ENCODE measurements at places on chromosomes 12 and 14.

DNA sequence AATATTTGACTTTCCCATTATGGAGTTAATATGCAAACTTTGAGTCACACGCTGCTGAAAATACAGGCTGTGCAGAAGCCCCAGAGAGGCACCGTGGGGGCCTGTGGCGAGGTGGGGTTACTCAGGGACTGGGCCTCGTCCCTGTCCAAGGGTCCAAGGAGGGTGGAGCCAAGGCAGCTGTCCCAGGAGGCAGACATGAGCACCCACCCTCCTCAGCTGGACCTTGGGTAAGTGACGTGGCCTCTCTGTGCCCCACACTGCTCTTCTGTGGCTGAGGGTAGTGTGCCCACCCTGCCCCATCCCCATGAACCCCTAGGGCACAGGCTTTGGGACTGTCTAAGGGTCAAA, 39.4 kb downstream of the FAM222A start:
- no peak for DNase-seq

DNA sequence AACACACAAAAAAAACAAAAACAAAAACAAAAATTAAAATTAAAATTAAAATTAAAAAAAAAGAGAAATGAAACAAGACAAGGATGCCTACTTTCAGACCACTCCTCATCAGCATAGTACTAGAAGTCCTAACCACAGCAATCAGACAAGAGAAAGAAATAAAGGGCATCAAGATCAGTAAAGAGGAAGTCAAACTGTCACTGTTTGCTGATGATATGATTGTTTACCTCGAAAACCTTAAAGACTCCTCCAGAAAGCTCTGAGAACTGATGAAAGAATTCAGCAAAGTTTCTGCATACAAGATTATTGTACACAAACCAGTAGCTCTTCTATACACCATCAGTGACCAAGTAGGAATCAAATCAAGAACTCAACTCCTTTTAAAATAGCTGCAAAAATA, 29.2 kb downstream of the ALG10 start:
- no peak for DNase-seq

- DNase-seq = no peak
Measured at GRCh38 chr12:65590318-65590717, 234.0 kb upstream of the HMGA2 start.

GRCh38 chr14:38210587-38211216, 3.0 kb downstream of the SSTR1 start:
- no peak for DNase-seq

DNA sequence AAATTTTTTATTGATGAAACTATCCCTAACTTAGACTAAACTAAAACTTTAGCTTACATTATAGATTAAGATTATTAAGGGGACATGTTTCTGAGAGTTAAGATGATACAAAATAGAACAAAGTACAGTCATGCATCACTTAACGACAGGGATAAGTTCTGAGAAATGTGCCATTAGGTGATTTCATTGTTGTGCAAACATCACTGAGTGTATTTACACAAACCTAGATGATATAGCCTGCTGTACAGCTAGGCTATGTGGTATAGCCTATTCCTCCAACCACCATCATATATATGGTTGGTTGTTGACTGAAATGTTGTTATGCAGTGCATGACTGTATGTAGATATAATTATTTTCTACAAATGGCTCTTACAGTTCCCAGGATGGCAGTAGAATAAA, 46.5 kb downstream of the ATP6V1D start:
- DNase-seq = no peak

- DNase-seq = peak; percentile 53
Measured at GRCh38 chr12:121364683-121365121, 12.5 kb upstream of the ANAPC5 start.

DNA sequence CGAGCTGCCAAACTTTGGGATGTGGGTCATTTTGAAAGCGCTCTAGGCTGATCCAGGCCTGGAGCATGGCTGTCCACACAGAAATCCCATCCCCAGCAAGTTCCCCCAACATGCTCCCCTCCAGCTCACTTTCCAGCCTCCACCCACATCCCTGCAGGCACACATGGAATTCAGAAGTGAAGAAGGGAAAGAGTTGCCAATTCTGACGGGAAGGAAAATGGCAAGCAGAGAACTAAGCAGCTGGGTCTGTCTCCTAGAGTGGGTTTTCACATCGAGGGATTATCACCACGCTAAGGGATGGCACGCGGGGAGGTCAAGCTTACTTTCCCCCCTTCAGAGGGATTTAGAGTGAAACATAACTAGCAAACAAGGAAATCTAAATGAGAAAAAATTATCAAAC, 142.3 kb downstream of the RIMBP2 start:
- DNase-seq = no peak

DNA sequence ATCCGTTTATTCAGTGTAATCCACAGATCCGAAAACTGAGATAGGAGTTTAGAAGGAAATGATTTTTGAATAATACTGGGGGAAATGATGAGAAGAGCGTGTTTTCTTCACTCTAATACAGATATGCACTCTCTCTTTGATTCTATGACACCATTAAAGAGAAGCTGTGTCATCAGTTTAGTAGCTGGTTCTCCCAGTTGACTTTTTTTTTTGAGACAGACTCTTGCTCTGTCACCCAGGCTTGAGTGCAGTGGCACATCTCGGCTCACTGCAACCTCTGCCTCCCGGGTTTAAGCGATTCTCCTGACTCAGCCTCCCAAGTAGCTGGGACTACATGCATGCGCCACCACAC, 48.4 kb upstream of the EML1 start:
- no peak for DNase-seq

DNA sequence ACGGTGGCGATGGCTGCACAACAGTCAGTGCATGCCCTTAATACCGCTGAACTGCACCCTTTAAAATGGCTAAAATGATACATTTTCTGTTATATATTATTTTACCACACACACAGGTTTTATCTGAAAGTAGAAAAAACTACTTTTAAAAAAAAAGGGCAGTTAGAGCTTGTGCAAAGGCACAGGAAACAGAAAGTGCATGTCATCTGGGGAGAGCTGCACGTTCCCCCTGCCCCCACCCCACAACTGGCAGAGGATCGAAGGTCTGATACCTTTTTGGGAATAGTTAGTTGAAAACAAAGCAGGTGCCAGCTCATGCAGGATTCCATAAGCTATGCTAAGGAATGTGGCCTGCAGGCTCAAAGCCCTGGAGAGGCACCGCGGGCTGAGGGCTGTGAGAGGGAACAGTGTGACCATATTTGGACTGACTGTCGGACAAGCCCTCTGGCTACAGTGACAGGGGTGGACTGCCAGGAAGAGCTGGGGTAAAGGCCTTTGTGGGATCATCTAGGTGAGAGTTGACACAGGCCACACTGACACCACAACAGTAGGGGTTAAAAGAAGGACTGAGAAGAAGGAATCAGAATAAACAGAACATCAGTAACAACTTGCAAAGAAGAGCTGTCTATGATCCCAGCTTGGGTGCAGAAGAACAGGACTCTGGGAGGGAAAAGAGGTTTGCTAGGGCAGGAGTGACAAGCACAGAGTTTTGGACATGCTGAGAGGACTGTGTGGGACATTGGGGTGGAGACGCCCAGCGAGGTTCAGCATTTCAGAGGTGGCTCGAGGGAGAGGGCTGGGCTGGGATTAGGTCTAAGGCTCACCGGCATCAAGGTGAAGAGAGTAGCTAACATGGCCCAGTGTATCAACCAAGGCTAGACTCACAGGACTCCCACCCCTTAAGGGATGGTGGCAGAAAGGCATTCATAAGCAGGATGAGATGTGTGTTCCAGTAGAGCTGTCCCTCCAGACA, 54.6 kb downstream of the ACTN1 start:
- no peak for DNase-seq

DNA sequence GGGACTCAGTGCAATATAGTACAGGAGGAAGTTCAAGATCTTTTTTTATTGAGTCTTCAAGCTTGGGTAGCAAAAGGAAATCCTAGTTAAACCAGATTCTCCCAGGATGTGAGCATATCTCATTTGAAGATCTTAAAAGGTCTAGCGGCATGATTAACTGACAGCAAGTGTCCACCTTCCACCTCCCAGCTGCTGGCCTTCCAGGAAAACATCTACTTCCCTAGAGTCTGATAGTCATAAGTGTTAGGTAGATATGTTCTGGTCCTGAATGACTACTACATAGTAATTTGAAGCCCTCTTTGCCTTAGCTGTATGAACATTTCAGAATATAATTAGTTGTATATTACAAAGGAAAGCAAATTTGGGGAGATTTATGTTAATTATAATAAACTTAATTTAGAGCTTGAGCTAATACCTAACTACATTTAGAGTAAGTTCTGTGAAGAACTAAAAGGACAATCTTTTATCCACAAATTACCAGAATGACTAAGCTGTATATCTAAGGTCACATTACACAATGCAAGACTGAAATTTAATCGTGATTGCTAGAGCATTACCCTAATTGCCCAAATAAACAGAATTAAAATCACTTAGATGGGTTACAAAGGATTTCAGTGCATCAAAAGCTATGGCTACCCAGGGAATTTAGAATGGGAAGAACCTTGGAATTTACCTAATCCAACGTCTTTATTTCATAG, 9.9 kb downstream of the LGR5 start:
- no peak for DNase-seq

DNA sequence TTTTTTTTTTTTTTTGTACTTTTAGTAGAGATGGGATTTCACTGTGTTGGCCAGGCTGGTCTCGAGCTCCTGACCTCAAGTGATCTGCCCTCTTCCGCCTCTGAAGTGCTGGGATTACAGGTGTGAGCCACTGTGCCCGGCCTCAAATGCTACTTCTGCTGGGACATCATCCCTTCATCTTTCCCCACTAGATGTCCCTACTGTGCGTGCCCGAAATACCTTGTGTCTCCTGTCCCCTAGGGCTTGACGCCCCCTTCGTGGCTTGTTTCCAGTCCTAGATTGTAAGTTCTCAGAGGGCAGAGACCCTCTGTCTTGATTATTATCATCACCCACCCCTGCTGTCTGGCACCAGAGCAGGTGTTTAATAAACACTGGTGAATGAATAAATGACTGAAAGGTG, 14.9 kb downstream of the CCDC63 start:
- DNase-seq = no peak

- DNase-seq = no peak
Measured at GRCh38 chr12:64232196-64232595, 10.1 kb upstream of the KICS2 start.

DNA sequence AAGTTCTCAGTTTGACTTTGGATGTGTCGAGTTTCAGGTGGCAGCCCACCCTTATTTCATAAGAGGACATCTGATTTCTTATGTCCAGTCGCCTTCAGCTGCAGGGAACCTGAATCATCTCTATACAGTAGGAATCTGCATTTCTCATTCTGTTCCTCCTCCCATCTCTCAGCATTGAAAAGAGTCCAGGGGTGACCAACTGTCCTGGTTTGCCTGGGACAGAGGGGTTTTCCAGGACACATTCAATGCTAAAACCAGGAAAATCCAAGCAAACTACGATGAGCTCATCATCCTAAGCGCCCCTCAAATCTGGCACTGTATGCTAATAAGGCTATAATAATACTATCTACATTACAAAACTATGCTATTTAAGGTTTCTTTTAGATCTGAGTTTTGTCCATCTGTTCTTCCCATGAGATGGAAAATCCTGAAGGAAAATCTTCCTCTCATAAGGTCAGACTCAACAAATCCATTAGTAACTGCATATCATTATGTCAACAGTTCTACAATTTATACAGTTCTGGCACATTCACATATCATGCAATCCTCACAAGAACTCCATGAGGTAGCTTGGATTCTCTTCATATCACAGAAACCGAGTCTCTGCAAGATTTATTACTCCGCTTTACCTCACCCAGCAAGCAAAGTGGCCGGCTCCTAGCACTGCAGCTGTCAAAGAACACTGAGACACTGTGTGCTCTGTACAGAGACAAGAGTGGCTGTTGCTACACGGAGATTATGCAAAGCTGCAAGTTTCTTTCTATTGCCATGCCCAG, 15.6 kb upstream of the CALM1 start:
- no peak for DNase-seq

- peak; percentile 87 for DNase-seq
Measured at GRCh38 chr12:12786706-12787601, 1.5 kb downstream of the APOLD1 start.

GRCh38 chr14:20848955-20849570, 42.1 kb upstream of the RNASE3 start:
- DNase-seq = no peak

DNA sequence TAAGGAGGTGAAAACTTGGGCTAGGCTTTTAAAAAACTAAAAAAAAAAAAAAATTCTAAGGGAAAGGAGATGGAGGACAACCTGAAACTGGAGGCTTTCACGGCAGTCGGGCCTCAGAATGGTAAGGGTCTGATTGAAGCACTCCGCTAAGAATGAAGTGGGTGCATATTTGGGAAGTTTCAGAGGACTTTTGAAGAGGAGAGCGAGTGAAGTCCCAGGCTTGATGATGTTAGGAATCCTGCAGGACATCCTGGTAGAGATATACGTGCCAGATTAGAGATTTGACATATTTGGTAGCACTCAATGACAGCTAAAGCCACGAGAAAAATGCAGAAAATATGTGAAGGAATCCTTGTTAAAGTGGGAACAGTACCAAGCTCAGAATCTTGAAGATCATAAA, 186.2 kb downstream of the SNAPC1 start:
- DNase-seq = no peak

DNA sequence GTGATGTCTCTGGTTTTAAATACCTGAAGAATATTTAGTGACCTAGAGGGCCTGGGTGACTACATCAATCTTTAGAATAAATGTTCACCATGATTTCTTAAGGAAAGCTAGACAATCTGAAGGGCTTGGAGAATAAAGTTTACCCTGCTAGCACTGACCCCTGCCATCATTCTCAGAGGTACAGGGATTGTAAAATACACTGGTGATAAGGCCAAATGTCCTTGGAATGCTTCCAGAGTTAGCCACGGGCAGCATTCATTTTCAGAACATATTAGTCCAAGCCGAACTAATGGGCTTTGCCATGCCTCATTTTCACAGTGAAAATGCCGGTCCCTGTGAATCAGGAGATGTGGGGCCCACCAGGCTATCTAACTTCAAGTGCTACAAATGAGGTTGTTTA, 1381.7 kb upstream of the SEL1L start:
- DNase-seq = no peak

DNA sequence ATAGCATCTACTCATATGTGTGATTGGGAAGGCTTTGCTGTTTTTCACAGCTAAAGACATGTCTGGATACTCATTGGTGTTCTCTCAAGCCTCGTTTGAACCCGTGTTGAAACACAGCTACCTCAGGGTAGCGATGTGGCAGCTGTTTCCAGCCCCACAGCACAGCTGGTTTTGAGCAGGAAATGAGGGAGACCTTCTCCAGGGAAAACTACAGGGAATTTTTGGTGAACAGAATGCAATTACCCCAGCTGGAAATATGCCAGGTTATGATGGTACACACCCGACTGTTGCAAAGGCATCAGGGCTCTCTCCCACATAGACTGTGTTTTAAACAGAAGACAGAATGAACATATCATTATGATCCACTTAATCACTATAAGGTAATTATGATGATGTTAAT, 828.9 kb downstream of the VRK1 start:
- DNase-seq = no peak

GRCh38 chr14:35573911-35574310, 39.9 kb downstream of the INSM2 start:
- DNase-seq = no peak

GRCh38 chr12:12985817-12986408, 14.2 kb downstream of the HEBP1 start:
- peak; percentile 44 for DNase-seq
